ENCODE measurements at places on chromosomes 1 and 21.
A peak's percentile ranks its signal among the peaks of the same experiment; 100 is the strongest.

- no peak for DNase-seq
These were observed 61.6 kb downstream of the EDEM3 start for GRCh38 chr1:184693011-184693410.

- DNase-seq = no peak
These were observed 32.3 kb upstream of the LRRC8C start for GRCh38 chr1:89600451-89601224.

DNA sequence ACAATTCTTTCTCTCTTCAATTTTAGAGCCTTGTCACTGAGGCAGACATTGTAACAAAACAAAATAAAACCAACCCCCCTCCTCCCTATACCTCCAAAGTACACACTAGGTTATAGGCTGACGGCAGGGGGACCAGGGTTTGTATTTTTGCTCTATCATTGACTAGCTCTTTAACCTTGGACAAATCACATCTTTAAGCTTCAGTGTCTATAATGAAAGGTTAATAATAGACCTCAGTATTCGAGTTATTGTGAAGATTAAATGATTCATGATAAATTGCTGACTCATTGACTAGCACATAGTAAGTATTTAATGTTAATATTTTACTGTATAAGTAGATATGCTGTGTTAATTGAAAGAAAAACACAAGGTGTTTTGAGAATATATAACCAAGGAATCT lies 1267.6 kb upstream of the ADGRL2 start:
- no peak for DNase-seq

DNA sequence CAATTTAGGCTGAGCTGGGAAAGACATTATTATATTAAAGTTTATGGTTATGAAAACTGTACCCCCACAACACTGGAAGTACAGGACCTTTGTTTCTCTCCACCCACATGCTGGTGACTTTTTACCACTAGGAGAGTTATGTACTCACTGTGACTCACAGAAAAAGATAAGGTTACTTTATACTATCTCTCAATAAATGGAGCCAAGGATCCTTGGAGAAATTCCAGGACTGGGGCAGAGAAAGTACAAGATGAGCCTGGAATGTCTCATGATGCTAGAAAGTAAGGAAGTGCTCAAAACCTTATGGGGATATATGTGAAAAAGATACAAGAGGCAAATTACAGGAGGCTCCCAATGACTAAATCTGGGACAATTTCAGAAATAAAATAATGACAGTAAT lies 63.9 kb upstream of the C1orf105 start:
- DNase-seq = no peak

- DNase-seq = no peak
These were observed 436.9 kb downstream of the PRDM2 start for GRCh38 chr1:14136881-14137280.

DNA sequence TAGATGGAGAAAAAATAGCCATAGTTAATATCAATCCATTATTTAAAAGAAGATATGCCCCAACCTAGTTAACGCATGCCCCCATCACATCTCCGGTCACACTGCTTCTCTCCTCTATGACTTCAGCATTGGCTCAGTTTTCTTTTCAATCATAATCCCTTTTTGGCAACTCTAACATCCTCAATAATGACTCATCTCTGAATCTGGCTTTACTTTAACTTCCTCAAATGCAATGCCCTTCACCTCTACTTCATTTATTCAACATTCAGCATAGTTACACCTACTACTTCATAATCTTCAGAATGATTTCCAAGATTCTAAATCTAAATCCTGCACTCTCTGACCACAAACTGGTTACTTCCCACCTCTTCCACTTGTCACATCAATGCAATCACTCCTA lies 417.3 kb downstream of the USH2A start:
- no peak for DNase-seq

GRCh38 chr1:228365271-228366061 lies 41.2 kb downstream of the TRIM11 start:
- DNase-seq = no peak

DNA sequence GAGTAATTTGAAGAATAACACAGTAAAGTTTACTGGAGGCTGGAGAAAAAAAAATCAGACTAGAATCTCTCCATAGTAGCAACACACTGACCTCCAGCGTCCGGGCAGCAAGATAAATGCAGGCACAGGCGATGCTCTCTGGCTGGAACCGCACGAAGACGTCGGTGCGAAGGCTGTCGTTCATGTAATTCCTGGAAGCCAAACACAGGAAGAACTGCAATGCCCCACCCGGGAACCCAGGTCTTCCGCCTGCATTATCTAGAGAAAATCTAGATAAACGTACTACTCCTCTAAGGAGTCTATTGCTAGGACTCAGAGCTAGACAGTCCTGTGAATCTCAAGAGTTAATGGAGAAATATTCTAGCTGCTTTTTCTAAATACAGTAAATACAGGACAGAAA lies 8.5 kb downstream of the CCNL2 start:
- DNase-seq = no peak

GRCh38 chr1:19070197-19070651 lies 113.7 kb upstream of the IFFO2 start:
- DNase-seq = no peak

GRCh38 chr1:14954210-14954609 lies 199.3 kb upstream of the TMEM51 start:
- DNase-seq = no peak

GRCh38 chr1:24111996-24112779 lies at the start of gene MYOM3:
MYOM3 (minus strand) TSS chr1:24112135; CDS start chr1:24108636, 3,499 bp downstream.
- peak; percentile 5 for DNase-seq

DNA sequence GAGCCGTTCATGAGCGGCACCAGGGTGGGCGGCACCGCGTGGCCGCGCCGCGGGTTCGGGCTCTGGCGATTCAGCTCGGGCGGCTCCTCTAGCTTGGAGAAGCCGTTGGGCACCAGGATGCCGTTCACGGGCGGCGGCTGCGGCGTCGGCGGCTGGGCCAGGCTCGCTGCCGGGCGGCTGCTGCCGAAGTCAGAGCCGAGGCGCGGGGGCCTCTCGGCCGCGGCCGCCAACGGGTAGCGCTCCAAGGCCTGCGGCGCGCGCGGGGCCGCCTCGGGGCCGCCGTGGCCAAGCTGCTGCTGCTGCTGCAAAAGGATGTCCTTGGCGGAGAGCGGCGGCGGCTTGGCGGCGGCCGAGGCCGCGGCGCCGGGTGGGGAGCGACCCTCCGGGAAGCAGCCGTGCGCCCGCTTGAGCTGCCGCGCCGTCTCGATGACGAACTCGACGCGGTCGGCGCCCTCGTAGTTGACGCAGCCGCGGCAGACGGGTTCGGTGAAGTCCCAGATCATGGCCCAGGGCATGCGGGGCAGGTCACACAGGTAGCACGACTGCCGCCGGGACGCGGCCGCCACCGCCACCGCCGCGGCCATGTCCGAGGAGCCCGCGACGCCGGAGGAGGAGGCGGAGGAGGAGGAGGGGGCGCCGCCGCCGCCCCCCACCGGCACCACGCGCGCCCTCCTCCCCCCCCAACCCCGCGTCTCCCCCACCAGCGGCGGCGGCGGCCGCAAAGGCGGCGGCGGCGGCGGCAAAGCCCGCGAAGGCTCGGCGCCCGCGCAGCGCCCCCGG lies 877 bp downstream of the IRF2BP2 start:
- DNase-seq = no peak

DNA sequence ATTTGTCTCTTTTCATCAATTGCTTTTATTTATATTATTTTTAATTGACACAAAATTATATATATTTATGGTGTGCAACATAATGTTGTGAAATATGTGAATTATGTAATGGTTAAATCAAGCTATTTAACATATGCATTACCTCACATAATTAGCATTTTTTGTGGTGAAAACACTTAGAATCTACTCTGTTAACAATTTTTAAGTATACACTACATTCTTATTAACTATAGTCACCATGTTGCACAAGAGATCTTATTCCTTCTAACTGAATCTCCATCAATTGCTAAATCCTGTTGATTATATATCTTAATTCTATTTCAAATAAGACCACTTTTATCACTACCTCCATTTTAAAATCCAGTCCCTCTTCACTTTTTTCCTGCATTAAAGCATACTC lies 42.5 kb downstream of the PLPPR5 start:
- no peak for DNase-seq

DNA sequence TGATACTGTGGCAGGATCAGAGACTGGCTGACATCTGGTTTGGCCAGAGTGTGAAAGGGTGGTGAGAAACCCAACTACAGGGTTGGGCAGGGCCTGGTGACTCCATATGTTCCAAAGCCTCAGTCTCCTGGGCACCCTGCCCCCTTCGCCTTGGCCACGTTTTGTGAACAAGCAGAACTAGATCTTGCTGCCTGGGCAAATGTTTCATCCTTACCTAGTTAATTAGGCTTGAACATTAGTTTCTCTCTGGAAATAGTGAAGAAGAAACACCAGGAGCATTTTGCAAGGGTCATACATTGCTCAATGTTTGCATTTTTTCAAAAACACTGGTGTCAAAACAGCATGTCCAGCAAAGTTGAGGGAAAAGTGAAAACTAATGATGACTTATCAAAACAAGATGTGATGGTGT lies 60.5 kb downstream of the MAP3K7CL start:
- DNase-seq = no peak

DNA sequence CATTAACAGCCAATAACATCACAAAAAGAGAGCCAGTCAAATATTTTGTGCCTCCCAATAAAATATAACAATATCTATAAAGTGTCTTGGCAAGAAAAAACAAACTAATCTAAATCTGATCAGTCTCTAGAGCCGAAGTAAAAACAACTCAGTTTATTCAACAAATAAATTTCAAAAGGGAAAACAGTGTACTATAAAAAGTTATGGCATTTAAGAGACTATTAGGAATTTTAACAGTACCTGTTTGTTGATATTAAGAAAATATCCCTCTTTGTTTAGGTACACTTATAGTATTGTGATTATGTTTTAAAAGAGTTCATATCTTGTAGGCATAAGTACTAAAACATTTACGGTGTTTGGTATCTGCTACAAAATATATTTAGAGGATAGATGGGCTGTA lies 36.6 kb upstream of the C1orf53 start:
- no peak for DNase-seq

DNA sequence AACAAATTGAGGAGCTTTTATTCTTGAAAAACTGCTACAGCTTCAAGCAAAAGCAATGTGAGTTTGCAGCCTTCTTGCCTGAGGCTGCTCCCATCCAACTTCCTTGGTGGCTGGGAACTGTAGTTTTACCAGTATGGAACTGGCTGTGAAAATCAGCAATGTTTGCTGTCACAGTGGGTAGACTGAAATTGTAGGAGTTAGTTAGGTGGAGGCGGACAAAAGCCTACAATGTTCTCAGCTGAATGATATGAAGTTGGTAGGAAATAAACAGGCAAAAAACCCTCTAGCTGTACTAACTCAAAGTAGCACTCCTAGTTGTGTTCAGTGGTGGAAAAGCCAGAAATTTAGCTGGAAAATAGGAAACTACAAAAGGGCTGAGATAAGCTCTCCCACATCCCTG lies 18.5 kb downstream of the HAX1 start:
- no peak for DNase-seq

DNA sequence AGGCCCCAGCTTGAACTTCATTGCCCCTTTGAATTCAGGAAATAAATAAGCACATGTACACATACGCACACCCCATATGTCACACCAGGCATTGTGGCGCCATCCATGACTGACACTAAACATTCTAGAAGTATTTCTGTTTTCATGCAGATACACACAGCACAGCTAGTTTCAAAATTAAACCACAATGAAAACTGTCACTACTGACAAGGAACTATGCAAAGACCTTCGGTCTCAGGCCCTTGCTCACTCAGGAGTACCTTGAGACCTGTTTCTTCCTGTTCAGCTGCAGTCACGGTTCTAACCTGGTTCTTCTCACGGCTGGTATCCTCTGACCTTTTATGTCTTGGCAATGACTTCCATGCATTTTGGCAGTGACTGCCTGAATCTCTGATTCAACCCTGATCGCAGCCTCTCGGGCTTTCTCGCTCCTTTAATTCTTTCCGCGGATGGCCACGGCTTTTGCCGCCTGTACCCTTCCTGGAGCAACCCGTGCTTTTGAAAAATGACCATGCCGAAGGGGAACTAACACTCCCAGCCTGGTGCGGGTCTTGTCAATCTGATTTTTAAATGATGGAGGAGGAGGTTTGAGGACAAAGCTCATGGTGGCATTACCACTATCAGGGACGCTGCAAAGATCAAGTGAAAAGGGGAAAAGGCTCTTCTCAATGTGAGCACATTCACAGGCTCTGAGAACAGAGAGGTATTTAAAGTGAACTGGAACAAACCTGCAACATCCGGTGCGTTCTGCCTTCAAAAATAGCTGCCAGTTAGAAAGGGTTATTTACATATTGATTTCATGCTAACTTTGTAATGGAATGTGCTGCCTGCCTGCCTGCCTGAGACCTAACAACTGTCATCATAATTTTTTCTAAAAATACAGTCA lies 384.6 kb downstream of the RRAGC start:
- no peak for DNase-seq

DNA sequence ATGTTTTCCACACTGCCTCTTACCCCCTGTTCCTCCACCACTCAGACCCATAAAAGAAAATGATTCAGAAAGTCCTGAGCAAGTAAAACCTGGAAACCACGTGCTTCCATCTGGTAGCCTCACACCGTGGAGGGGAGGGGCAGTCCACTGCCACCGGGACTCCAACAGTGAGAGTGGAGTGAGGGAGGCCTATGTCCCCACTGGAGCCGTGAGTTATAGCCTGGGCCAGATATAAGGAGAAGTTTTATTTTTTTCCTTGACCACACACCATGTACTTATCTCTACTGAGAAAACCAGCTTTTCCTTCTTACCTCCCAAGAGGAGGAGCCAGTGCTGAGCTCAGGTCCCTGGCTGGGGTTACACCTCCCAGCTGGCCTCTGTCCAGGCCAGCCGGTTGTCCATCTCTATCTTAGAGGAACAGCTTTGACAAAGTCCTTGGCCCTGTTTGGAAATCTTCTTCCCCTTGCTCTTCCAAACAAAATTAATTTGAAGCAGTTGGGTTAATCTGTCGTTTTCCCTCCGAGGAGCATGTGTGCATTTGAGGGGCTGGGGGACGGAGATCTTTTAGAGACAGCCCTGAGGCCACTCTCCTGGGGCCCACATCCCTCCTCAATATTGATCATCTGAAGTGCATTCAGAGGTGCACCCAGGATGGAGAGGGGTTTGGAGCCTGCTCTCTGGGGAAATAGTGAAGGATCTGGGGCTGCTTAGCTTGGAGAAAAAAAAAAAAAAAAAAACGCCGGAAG lies 49.1 kb upstream of the SERBP1 start:
- DNase-seq = no peak

- no peak for DNase-seq
These were observed at the start of gene GPR153 for GRCh38 chr1:6260961-6261614. GPR153 (minus strand) TSS chr1:6261098; CDS start chr1:6254905, 6,193 bp downstream.

DNA sequence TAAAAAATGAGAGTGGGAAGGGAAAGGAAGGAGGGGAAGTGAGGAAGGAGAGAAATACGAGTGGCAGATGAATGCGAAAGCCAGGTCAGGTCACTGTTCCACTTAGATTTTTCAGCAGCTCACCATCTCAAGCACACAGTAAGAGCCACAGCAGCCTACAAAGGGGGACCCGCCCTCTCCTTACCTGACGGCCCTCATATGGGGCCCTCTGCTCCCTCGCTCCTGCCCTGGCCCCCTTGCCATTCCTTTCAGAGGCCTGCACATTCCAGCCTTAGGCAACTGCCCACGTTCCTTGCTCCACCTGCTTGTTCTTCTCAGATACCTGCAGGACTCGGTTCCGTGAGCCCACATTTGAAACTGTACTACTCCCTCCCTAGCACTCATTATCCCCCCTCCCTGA lies 22.0 kb downstream of the VPS26C start:
- DNase-seq = no peak

GRCh38 chr1:228463559-228464455 lies 23.4 kb upstream of the RNF187 start:
- no peak for DNase-seq
